ENCODE measurements at places on chromosomes 2 and 18. TPM values are rescaled to one million over a fixed set of nuclear protein-coding genes. Genes with fewer than 3 reads are reported as not detected.

The WNT10A gene
- under 0.01 TPM for total RNA-seq

The C18orf54 gene
- total RNA-seq, result 3.1 TPM

The ALPI gene
- total RNA-seq, result not detected

The CIB4 gene
- not detected for total RNA-seq

The ERMN gene
- total RNA-seq, result 0.28 TPM

The RNF25 gene
- total RNA-seq, result 24.5 TPM

Measured in regular cardiac myocyte (primary cell).